ENCODE measurements at places on chromosomes 1 and 21.

- no peak for DNase-seq
These were observed 471.8 kb upstream of the PRMT6 start for GRCh38 chr1:106584676-106585075.

DNA sequence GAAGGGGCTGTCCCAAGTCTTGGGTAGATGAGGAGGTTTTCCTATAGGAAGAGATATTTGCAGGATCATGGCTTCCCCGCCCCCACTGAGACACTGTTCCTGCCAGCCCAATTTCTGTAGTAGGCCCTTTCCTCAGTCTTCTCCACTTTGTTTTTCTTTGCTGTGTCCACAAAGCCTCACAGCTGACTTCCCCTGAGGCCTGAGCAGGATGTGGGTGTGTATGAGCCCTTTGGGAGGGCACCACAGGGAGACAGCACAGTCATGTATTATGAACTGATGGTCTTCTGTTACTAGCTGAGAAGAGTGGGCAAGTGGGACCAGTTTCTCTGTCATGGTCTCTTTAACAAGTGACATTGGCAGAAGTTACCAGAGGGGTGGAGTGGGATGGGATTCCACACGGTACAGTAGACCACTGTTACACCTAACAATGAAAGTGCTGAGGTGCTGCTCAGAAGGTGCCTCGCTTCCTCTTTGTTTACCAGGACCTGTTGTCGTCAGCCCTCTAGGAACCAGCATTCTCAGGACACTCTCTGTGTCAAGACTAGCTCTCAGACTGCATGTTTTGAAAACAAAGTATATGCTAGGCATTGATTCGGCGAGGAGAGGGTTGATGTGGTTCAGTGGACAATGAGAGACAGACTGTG, 253.8 kb upstream of the HOOK1 start:
- no peak for DNase-seq

- no peak for DNase-seq
These were observed 1.7 kb downstream of the LMOD1 start for GRCh38 chr1:201944639-201945038.

- no peak for DNase-seq
These were observed 9.8 kb upstream of the OLFML2B start for GRCh38 chr1:162033428-162033827.

DNA sequence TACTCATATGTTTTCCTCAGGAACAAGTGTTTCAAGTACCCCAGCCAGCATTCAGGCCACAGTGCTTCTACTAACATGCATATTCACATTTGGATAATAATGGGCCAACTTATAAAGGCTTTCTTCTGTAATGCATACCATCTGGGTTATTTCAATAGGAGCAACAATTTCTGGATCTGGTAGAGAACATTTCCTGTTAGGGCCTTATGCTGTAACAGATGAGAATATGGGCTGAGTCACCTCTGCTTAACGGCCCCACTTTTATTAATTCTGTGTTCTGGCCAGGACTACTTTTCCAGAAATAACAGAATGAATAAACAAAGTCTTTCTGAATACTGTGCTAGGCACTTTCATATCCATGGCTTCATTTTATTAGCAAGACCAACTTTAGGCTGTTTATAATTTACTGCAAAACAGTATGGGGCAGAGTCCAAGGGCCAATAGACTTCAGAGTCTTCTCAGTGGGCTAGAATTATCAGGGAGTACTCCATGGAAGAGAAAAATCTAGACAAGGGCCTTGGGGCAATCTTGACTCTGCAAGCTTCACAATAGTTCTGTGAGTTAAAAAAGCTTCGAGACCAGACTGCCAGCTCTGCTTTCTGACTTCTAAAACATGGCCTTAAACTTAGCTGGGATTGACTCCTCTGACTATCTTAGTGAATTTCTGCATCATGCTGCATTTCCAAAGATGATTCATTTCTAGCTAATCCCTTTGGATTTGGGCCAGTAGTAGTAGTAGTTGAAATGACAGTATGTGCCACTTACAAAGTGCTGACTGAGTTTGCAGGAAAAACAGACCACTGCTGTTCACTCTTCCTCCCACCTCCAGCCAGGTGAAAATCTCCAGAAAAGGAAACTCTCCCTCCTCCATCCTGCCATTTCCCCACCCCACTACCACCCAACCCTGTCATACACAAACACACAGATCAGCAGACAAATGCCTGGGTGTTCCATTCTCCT, 8.2 kb upstream of the SSX2IP start:
- DNase-seq = no peak

GRCh38 chr21:16082038-16082816, 352.4 kb downstream of the USP25 start:
- peak; percentile 29 for DNase-seq

- no peak for DNase-seq
These were observed 30.6 kb upstream of the CSF1 start for GRCh38 chr1:109879881-109880525.

DNA sequence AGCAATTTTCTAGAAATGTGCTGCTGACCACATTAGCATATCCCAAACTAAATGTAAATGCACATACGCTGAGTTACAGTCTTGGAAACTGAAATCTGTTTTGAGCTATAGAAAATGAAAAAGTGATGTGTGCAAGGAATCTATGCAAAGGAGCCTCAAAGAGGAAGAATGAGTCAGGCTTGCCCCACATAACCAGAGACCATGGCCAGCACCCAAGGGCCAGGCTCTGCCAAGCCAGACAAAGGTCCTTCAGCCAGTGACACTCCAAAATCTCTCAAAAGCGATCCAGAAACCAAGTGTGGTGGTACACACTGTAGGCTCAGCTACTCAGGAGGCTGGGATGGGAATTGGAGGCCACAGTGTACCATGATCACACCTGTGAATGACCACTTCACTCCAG, 195.2 kb downstream of the TOMM20 start:
- DNase-seq = no peak

- no peak for DNase-seq
These were observed 34.1 kb downstream of the QSOX1 start for GRCh38 chr1:180188684-180189175.

- no peak for DNase-seq
These were observed 40.4 kb upstream of the APOBEC4 start for GRCh38 chr1:183693521-183693920.

DNA sequence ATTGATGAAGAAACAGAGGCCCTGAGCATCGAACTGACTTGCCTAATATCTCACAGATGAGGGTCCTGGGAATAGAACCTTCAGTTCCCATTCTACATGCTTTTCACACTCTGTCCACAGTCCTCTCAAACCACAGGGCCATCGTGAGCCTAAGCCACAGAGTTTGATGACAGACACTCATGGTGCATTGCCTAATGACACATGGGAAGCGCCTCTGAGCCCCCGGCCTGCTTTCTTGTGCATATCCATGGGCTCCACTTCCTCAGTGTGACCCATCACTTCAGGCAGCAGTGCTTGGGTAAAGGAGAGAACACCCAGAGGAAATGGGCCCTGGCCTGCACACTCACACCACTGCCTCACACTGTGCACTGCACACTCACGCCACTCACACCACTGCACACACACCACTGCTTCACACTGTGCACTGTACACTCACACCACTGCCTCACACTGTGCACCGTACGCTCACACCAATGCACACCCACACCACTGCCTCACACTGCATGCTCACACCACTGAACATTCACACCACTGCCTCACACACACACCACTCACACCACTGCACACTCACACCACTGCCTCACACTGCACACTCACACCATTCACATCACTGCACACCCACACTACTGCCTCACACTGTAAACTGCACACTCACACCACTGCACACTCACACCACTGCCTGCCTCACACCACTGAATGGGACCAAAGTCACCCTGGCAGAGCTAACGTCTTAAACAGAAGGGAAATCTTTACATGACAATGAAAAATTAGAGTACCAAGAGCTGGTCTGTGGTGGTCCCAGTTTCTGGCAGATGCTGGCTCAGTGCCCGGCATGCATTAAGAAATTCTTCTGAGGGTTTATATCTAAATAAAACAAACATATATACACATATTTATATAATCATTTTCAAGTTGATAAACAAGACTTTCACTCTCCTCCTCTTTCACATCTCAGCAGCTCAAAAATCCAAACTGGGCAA, 53.0 kb downstream of the KANK4 start:
- DNase-seq = no peak

GRCh38 chr1:9151328-9151860, 22.5 kb upstream of the GPR157 start:
- no peak for DNase-seq
